ENCODE measurements at places on chromosomes 1 and 21.

DNA sequence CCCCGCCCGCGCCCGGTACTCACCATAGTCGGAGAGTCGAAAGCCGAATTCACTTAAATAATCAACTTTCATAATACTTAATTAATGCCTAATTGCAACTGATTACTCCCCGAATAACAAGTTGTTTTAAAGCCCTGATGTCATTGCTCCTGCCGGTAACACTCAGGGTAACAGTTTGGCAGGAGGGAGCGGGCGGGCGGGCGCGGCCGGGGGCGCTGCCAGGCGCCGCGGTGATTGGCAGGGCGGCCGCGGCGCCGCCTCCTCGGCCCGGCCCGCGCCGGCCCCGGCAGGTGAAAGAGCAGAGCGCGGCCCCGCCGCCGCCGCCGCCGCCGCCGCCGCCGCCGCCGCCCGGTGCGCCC lies 102.2 kb downstream of the CASZ1 start:
- DNase-seq: peak; percentile 88

- DNase-seq: no peak
Measured at GRCh38 chr1:36651176-36651910, 168.6 kb upstream of the CSF3R start.

DNA sequence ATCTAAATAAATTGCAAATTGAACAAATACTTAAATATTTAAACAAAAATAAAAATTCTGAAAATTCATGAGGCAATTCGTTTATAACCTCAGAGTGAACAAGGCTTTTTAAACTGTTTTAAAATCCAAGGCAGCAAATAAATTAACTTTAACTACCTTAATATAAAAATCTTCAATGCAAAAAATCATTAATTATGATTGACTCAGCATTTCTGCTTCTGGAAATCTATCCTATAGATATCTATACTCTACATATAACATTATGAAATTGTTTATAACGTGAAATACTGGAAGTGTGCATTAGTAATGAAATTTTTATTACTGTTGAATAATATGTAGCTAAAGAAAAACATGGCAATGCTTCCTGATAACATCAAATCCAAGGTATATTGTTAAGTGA lies 92.4 kb downstream of the ADAMTS1 start:
- no peak for DNase-seq

DNA sequence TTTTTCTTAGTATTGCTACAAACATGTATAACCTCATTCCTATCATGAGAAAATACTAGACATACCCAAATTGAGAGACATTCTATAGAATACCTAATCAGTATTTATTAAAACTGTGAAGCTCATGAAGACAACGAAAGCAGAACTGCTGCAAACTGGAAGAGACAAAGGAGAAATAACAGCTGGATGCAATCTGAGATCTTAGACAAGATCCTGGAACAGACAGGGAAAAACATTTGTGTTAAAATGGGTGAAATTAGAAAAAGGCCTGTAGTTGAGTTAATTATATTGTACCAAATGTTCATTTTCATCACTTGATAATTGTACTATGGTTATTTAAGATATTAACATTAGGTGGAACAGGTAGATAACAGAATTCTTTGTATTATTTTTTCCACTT lies 392.0 kb downstream of the PLPP3 start:
- DNase-seq: no peak

DNA sequence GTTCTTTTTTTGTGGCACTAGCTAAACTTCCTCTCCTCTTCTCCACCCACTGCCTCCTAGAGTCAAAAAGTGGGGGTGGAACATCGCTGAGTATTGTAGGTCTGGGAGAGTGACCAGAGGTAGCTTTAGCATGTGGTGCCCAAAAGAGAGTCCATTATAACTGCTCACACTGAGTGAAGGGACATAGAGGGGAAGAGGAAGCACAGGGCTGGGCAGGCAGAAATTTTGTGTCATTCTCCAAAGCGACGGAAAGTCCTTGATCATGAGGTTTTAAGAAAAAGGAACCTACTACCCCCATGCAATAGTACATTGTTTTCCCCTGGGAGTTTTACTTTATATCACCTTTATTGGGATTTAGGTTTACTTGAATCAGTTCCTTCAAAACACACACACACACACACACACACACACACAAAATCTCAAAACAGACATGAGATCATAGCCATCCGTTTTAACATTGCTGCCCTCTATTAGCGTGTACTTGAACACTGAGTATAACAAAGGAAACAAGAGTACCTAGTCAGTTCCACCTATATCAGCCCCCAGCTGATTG lies 4.1 kb downstream of the CD84 start:
- peak; percentile 45 for DNase-seq

Data from germinal center (tissue), 1 donor.